Smooth muscle cell of the brain vasculature (primary cell): ENCODE measurements at places on chromosomes 3 and 15.

DNA sequence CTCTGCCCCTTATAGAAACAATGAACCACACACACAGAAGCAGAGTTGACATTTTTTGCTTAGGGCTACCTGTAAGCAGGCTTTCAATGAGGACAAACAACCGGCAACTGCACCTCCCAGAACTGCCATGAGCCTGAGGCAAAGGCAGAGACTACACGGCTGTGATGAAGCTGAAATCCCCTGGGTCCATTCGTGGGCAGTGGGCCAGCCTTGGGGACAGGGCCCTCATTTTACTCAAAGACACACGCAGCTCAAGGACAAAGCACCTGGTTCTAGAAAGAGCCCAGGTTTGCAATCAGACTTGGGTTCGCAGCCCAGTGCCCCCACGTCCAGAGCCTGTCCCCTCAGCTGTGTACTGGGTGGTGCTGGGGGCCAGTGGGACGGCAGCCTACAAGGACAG lies 17.9 kb downstream of the FAM174B start:
- DNase-seq, result no peak

DNA sequence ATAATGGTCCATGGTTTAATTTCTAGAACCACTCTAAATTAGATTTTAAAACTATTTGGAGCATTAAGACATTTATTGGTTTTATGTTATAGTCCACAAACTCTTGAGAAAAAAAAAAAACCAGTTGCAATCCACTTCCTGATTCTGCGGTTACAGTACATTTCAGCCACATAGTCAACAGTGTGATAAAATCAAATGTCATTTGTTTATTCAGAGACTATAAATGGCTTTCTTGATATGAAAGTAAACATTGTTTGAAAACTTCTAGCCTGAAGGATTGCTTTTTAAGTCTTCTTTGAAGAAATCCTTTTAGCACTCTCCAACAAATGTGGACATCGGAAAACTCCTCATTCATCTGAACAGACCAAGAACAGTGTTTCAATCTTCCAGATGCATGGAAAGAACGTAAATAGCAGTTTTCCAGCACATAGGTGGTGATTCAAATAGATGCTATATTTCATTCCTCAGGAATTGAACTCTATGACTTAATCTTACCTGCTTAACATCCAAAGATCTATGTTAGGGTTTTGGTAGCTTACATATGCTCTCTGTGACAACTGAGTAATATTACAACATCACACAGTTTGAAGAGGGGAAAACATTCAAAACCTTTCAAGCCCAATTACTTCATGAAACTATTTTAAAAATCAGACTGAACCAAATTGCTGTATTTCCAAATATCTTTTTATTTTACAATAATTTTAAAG lies 87.8 kb upstream of the UBE2E2 start:
- no peak for DNase-seq

GRCh38 chr3:149736175-149736952 lies 15.9 kb downstream of the COMMD2 start:
- DNase-seq, result no peak

DNA sequence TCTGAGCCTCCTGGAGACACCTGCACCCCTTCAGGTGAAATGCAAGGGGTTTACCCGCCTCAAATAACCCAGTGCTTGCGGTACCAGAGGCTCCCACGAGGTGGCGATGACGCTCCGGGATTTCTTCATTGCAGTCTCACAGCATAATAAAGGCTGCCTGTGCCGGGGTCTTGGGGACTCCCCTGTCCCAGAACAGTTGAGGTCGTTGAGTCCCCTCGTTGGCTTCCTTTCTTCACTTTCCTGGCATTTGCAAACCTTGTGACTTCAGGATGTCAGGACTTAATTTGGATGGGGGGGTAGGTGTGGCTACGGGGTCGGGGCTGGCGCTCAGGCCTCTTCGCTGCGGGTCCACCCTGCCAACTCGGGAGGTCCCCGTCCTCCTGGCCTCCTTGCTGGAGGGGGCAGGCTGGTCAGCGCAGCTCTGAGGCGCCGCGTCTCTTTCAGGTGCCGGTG lies 1.3 kb downstream of the GNAT1 start:
- no peak for DNase-seq
